ENCODE measurements at places on chromosomes 2 and 18.

GRCh38 chr2:110153416-110153815 is 37.8 kb upstream of the MALL start:
- no peak for DNase-seq

DNA sequence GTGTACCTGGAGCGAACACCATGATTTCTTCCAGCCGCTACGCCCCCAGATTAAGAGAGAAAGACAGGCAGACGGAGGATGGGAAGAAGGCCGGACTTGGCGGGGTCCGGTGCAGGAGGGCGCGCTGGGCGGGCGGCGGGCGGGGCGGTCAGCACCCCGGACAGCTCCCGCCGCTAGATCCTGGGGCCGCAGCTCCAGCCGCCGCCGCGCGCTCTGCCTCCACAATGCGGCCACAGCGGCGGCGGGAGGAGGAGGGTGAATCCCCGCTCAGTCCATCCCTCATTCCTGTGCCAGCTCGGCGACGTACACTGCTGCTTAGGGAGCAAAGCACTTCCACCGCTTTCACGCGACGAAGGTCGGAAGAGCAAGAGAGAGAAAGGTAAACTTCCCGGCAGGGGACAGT is at the start of gene AKAIN1:
Gene AKAIN1, minus strand, starts transcription at position 226 of the 403 bp plus-strand sequence. Its CDS starts 204 bp downstream, at position 22.
- DNase-seq = no peak

DNA sequence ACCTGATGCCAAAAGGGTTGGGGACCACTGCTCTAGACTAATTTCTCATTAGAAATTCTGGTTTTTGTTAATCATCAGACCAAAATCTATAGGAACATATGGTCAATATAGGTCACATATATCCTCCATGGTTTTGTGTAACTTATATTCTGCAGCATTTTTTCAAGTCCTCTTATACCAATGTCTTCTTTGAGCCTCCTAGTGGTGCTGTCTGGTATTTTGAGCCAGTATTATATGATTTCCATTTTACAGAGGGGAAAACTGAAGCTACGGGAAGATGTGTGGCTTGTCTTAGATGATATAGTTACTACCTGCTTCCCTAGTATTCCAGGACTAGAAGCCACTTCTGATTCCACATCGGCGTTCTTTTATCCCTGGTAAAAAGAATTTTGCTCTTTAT is 13.8 kb downstream of the MAPK4 start:
- no peak for DNase-seq

DNA sequence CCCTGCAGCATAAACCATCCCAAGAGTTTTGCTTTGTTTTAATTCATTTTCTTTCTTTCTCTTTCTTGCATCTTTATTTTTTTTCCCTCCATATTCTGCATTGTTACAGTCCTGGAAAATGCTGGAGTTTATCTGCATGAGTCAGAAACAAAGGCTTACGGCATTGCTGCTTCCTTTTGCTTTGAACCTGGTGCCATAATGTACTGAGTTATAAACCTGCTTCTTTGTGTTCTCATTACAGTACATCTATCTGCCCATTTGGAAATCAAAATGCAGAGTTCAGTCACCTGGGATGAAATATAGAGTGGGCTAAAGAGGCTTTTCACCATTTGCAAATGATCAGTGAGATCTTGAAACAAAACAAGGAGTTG is 1009.2 kb upstream of the FANCL start:
- DNase-seq = no peak

DNA sequence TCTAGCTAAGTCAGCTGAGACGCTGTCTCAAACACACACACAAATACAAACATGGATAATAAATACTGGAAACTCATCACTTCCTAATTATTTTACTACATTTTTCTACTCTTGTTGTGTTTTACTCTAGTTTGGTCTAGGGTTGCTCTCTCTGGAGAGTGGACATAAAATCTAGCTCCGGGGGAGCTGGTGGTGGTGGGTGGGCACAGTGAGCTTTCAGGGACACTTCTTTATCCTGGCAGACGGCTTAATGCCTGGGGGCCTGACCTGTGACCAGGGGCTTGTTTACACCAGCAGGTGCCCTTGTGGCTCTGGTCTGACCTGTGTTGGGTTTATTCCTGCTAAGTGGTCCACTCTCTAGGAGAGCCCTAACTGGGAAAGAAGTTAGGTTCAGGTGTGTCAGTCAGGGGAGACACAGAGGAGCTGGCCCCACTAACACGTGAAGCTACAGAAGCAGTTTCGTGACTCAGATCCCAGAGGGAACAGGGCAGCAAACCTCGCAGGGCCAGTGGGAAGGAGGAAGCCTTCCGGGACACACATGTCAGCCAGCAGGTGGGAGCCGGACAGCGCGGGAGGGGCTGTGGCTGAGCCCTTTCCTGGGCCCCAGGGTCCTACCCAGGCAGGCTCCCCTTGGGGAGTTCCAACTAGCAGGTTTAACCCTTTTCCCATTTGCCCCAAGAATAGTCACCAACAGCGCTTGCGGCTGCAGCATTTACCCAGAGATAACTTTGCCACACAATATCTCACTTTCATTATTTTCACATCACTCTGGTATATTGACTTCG is 22.5 kb upstream of the BOK start:
- no peak for DNase-seq

DNA sequence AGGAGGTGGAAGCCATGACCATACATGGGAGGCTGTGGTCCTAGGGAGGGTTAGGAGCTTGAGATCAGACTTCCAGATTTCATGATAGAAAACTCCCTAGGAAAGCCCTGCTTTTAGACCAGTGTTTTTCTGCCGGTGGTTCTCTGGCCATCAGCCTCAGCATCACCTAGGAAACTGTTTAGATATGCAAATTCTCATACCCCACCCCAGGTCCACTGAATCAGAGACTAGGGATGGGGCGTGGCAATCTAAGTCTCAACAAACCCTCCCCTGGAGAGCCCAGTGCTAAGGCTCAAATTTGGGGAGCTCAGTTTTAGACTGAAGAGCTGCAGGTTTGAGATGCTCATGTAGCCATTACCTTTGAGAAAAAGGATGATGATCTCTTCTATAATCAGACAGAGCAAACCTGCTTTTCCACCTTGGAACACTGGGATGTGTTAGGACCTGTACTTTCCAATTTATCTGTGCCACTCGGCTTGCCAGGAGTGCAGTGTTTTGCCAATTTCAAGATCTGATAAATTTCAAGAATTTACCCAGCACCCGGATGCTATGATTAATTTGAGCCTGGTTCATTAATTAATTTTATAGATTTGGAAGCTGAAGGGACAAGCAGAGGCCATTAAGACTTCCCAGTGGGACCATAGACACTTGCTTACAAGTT is 31.5 kb upstream of the LYPD6B start:
- no peak for DNase-seq

DNA sequence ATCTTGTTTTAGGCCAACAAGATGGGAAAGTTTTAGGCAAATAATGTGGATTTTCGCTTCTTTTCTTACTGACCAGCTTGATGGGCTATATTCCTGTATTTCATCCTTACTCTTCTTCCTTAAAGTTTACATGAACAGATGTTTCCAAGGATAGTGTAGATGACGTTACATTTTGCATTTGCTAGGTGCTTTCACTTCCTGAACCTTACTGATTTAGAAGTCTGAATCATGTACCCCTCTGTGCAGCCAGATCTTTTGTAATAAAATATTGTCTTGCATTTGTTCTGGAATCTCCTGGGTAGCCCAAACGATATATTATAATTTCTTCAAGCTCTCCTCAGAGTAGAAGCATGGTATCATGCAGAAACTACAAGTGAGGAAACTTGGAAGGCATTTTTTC is 93.4 kb downstream of the CALCRL start:
- DNase-seq = no peak

DNA sequence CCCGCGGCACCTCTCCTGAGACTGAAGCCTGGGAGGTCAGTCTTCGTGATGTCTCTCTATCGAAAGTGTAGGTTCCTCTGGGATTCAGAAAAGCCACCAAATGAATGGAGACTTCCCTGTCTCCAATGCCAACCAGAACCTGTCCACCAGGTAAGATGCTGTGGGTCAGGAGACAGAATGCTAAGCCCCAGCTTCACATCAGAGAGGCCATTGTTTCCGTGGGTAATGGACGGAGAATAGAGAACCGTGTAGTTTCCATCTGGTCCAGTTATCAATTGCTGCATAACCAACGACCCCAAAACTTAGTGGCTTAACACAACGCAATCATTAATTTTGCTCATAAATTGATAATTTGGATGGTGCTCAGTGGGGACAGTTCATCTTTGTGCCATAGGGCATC is 93.5 kb downstream of the DDX1 start:
- no peak for DNase-seq

- no peak for DNase-seq
These were observed 332.3 kb downstream of the NCKAP5 start for GRCh38 chr2:133235968-133236367.

GRCh38 chr2:193891023-193891422 is 1696.3 kb upstream of the TMEFF2 start:
- no peak for DNase-seq

DNA sequence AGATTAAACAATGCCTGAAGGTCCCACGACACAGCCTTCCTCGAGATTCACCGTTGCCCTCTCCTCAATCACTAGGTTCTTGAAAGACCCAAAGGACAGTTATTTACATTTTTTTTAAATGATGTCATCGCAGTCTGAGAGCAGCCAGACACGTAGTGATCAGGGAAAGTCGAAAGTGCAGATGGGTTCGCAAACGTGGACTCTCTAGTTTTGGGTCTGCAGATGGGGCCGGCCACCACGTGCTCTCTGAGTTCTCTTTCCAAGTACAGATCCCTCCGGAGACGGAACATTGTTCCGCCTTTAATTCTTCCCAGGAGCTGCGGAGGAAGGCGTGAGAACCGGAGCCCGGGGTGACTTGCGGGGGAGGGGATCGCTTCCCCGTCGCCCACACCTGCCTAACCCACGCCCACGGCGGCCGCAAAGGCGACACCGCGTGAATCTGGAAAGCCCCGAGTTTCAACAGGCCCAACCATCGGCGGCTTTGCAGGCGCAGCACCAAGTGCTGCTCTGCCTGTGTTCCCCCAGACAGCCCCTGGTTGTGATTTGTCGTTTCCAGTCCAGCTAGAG is 54.3 kb downstream of the PKDCC start:
- DNase-seq = no peak

GRCh38 chr18:8994603-8995002 is 107.9 kb upstream of the NDUFV2 start:
- no peak for DNase-seq

DNA sequence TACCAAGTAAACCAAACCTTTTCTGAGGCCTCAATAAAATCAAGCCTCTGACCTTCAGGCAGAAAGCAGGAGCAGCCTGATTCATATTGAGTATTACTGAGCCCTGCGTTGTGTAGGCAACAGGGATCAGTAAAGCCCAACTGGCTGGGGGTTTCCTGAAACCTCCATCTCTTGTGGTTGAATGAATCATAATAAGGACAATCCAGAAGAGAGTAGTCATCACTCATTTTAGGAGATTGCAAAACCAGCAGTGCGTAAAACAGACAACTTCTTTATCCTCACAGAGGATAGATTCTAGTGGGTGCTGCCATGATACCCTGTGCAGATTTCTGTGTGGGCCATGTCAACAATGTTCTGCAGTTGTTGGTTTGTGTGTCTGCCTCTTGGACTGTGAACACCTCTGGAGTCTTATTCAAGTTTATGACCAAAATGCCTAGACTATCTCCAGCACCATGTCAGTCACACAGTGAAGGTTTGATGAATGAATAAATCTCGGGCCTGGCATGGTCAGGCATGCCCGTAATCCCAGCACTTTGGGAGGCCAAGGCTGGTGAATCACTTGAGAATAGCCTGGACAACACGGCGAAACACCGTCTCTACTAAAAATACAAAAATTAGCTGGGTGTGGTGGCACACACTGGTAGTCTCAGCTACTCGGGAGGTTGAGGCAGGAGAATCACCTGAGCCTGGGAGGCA is 51.8 kb upstream of the RAB27B start:
- DNase-seq = no peak

DNA sequence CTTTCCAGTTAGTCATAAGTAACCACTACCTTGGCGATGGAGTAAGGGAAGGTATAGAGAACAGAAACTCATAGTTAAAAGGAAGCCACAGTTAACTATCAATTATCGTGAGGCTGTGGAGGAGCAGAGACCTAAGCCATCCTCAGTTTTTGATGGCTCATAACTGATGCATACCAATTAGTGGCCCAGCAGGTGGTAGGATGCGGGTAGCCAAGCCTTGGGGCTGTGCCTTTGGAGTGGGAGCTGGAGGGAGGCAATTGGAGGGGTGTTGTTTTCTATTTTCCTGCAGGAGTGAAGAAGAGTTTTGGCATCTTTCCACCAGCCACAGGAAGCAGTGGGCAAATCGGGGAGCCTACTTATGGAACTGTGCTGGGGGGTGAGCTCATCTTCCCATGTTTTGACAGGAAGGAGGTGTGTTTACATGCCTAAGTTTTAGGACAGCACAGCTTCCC is 194.8 kb downstream of the TPGS2 start:
- DNase-seq = no peak

DNA sequence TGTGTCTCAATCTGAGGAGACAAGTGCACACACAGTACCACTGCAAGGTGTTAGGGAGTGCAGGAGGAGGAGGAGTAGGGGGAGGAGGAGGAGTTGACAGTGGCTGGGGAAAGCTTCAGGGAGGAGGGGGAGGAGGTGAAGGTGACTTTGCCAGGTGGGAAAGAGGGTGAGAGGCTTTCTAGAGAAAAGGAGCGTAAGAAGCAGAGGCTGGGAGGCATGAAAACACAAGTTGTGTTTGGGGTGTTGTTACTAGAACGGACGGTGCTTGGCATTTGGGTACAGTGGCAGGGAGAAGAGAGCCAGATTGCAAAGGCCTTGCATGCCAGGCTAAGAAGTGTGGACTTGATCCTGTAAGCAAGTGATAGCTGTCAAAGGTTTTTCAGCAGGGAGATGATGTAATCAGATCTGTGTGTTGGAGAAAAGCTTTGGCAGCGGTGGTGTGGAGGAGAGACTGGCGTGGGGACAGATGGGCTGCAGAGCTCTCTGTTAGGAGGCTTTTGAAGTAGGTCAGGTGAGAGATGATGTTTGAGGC is 16.2 kb downstream of the TANC1 start:
- peak; percentile 73 for DNase-seq
